ENCODE measurements at places on chromosomes 7 and 10. TPM values are rescaled to one million over a fixed set of nuclear protein-coding genes. Genes with fewer than 3 reads are reported as not detected.

MACC1 gene
- total RNA-seq = 0.18 TPM

DMBT1 gene
- total RNA-seq = under 0.01 TPM

TUBB8 gene
- total RNA-seq = not detected

PCLO gene
- total RNA-seq = 0.36 TPM

CPVL gene
- 3.2 TPM for total RNA-seq

Data from fibroblast of the aortic adventitia (primary cell).